NCI-H187 treated with DMSO at 0.1 percent for 48 hours (cell line): ENCODE measurements at places on chromosomes 3 and 15.

- DNase-seq: no peak
Observed at GRCh38 chr3:98599647-98600411, 6.4 kb upstream of the CPOX start.

DNA sequence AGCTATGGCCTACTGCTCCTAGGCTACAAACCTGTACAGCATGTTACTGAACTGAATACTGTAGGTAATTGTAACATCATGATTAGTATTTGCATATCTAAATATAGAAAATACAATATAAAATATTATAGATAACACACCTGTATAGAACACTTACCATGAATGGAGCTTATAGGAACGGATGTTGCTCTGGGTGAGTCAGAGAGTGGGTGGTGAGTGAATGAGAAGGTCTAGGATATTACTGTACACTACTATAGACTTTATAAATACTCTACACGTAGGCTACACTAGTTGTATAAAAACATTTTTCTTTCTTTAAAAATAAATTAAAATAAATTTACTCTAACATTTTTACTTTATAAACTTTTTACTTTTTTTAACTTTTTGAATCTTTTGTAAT is 224.0 kb upstream of the CBLB start:
- DNase-seq: no peak

GRCh38 chr3:182717216-182717615 is 76.1 kb upstream of the ATP11B start:
- no peak for DNase-seq

DNA sequence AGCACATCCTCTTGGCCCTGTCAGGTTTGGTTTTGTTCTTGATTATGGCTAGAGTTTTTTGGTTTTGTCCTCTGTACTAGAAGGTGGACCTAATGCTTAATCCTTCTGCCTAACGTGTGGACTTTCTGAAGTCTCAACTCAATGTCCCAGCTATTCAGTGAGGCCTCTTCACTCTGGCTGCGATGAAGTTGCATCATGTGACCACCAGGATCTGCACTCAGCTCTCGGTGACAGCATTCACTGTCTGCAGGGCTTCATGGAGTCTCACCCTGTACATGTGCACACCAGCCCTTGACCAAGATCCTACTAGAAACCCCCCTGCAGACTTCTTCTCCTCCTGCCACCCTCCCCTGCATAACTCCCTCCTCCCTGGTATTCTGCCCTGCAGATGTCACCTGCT is 38.7 kb upstream of the HRH1 start:
- no peak for DNase-seq

- no peak for DNase-seq
Observed at GRCh38 chr3:12869035-12869621, 27.8 kb upstream of the RPL32 start.

DNA sequence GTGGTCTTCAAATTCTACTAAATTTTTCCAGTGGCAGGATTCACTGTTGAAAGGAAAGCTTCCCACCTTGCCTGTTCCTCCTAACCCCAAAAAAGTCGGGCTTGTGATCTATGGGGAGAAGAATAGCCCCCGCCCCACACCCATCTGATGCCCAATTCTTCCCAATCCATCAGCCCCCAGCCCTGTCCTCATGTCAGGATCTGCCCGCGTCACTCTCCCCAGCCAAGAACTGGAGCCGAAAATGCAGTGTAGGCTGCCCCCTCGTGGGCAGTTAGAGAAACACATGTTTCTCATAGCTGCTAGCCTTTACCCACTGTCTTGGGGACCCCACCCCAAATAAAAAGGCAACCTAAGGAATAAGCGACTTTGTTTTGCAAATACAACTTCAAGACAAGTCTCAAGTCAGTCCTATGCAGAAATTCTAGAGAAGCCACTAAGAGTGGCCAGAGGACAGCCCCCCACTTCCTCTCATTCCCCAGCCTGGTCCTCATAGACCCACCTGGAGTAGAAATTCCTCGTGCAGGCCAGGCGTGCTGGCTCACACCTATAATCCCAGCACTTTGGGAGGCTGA is 13.0 kb upstream of the CSK start:
- no peak for DNase-seq

DNA sequence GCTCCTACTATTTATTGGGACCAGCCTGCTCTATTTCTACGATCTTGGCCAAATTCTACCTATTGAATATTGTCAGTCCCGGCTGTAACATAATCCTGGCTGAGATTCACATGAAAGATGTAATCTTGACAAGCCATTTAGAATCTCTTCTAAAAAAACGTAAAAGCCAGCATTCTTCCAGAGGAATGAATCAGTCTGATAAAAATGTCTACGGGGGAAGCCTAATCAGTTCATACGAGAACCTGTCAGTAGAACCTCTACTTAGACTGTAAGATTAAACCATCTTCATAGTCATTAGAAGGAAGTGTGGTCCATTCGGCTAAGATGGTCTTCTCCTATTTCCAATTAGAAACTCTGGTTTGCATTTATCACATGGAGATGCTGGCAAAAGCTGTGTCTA is 147.2 kb upstream of the WNT5A start:
- no peak for DNase-seq

GRCh38 chr15:97984157-97984556 is 23.7 kb downstream of the ARRDC4 start:
- no peak for DNase-seq

GRCh38 chr3:162302983-162303624 is 806.5 kb downstream of the OTOL1 start:
- DNase-seq: no peak

DNA sequence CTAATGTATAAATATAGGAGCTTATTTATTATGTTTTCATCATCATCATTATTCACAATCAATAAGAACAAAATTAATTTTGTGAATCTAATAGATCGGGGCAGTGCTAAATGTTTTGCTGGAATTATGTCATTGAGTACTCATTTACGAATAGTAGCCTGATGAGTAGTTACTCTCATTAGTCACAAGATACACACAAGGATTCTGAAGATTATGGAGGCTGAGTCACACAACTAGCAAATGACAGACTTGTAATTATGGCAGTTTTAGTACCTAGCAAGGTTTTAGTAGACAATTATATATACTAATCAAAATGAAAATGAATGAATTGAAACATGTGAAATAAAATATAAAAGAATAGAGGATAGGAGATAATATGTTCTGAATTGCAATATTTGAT is 954.2 kb downstream of the CADM2 start:
- no peak for DNase-seq
